ENCODE measurements at places on chromosomes 2 and 18.

GRCh38 chr2:50065835-50066234 lies 911.5 kb upstream of the FSHR start:
- DNase-seq, result no peak

DNA sequence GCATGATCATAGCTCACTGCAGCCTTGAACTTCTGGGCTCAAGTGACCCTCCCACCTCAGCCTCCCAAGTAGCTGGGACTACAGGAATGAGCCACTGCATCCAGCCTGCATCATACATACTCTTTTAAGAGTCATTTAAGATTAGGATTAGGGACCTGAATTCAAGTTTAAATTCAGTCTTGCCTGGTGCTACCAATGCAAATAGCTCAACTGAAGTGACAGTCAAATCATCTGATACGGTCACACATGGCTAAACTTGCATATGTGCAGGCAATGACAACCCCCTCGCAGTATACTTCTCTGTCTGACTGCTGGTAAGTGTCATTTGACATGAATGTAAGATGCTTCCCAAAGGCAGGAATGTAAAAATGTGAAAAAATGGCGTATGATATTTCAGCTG lies 31.8 kb upstream of the TMEM131 start:
- no peak for DNase-seq

DNA sequence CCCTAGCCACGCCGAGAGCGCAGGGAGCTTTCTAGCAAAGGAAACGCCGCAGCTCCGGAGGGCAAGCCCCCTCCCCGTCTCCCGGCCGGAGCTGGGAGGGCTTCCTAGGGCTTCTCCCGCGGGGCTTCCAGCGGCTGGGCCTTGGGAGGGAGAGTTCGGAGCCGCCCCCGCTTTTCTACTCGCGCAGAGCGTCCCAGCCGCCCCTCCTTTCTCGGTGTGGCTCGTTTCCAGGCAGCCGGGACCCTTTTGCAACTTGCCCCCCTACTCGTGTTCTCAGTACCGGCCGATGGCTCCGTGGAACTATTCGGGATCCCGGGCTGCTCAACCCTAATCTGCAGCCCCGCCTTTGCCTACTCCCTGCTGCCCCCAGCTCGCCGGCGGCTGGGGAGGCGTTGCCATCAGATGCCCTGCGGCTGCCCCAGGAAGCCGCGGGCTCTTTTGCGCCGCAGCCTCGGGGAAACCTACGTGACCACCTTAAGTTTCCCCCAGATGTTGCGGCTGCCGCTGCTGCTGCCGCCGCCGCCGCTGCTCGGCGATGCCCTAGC lies 1.5 kb upstream of the NR4A2 start:
- no peak for DNase-seq

GRCh38 chr2:11938196-11938595 lies 191.8 kb downstream of the LPIN1 start:
- DNase-seq, result no peak

DNA sequence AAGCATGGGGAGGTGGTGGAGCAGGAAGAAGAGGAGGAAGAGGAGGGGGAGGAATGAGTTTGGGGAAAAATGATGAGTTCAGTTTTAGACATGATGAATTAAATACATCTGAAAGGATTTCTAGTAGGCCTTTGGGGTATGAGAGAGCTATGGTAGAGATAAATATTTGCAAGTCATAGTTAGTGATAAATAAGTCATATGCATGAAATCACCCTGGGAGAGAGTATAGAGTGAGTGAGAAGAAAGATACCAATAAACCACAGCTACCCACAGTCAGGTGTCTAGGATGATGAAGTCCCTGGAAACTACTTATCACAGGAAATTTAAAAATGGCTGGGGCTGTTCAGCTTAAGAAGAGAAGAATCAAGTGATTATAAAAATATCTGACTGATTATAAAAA lies 240.5 kb downstream of the RDH14 start:
- DNase-seq, result no peak

- no peak for DNase-seq
Measured at GRCh38 chr2:128503399-128504245, 185.0 kb upstream of the HS6ST1 start.

GRCh38 chr2:218540015-218540414 lies 28.1 kb downstream of the USP37 start:
- DNase-seq, result no peak

GRCh38 chr2:38598991-38599295 lies 3.8 kb downstream of the HNRNPLL start:
- DNase-seq, result no peak

Data from NCI-H524 treated with DMSO at 0.1 percent for 48 hours (cell line).